Lung microvascular endothelial cell (primary cell): ENCODE measurements at places on chromosomes 5 and 9.
A peak's percentile ranks its signal among the peaks of the same experiment; 100 is the strongest.

GRCh38 chr5:74164725-74165235 is 475.7 kb downstream of the ENC1 start:
- no peak for DNase-seq

DNA sequence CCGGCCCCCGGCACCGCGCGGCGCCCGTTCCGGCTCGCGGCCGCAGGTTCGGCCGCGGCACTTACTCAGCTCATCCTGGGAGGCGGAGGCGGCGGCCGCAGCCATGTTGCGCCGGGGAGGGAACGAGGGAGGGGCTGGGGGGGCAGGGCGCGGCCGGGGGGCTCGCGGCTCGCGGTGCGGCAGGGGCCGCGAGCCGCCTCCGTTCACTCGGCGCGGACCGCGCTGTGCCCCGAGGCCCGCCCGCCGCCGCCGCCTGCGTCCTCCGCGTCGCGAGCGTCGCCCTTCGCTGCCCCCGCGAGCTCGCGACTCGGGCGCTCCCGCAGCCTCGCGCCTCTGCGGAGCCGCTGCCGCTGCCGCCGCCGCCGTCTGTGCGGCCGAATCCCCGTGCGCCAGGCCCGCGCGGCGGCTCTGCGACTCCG is 735 bp downstream of the ECPAS start:
- no peak for DNase-seq

- DNase-seq: peak; percentile 8
Measured at GRCh38 chr9:69798744-69799143, 21.9 kb upstream of the CFAP95 start.

- no peak for DNase-seq
Measured at GRCh38 chr5:173020154-173020581, 36.0 kb upstream of the CREBRF start.

DNA sequence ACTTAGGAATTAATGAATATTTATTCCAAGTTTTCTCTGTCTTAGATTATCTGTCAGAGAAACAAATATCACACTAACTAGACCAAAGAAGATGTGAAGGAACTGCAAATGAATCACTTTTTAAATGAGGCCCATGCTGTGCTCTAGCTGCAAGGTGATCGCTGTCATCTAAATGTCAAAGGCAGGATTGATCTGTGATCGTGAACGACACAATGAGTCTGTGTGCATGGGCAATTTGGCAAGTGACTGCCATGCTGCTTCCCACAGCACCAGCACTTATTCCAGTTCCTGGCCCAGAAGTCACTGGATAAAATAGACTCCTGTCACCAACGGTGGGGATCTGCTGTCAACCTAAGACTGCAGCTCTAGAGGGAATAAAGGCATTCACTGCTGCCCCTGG is 141.2 kb downstream of the TRIM36 start:
- no peak for DNase-seq

- no peak for DNase-seq
Measured at GRCh38 chr5:133496631-133497030, 115.7 kb downstream of the FSTL4 start.

- peak; percentile 29 for DNase-seq
Measured at GRCh38 chr5:66596636-66597182, 516 bp downstream of the MAST4 start.

DNA sequence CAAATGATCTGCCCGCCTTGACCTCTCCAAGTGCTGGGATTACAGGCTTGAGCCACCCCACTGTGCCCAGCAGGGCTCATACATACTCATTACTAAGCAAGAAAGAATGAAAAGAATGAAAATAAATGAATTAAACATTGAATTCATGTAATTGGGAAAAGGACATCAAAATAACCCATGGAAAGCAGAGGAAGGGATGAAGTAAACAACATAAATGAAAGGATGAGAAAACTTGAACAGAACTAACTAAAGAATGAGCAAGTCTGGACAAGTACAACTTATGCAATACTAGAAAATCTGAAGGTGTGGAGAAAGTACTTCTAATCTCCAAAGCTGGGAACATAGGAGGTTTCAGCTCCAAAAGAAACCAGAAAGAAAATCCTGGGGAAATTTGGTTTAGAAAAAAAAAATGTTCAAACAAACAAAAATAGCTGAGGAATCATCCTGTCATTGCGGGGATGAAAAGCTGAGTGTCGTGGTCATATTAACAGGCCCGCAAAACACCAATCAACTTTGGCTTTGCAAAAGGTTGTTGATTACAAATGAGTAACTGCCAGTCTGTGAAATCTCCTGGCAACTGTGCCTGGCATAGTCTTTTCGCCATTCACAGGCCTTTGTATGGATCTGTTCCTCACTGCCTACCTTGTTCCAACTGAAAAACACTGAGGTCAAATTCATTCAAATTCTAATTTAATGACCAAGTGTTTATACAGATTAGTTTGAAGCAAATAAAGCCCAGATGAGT is 2.3 kb upstream of the AK3 start:
- DNase-seq: no peak

DNA sequence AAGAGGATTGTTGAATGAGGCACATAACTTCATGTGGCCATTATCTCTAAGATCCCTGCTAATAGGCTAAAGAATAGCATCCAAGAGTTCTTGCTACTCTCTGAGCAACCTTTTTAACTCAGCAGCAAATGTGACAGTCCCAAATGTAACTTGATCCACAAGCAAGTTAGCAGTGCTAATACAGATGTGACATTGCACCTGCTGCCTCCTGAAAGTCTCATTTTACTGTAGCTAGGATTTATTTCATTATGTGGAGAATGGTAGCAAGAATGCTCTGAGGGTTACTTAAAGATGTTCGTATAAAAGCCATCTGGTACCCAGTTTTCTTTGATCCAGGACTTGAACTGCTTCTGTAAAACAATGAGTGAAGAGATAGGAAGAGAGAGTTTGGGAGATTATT is 45.8 kb downstream of the CDH10 start:
- no peak for DNase-seq

- no peak for DNase-seq
Measured at GRCh38 chr9:124268248-124268647, 10.5 kb downstream of the NEK6 start.

- DNase-seq: no peak
Measured at GRCh38 chr5:151622367-151623088, 31.4 kb upstream of the FAT2 start.

DNA sequence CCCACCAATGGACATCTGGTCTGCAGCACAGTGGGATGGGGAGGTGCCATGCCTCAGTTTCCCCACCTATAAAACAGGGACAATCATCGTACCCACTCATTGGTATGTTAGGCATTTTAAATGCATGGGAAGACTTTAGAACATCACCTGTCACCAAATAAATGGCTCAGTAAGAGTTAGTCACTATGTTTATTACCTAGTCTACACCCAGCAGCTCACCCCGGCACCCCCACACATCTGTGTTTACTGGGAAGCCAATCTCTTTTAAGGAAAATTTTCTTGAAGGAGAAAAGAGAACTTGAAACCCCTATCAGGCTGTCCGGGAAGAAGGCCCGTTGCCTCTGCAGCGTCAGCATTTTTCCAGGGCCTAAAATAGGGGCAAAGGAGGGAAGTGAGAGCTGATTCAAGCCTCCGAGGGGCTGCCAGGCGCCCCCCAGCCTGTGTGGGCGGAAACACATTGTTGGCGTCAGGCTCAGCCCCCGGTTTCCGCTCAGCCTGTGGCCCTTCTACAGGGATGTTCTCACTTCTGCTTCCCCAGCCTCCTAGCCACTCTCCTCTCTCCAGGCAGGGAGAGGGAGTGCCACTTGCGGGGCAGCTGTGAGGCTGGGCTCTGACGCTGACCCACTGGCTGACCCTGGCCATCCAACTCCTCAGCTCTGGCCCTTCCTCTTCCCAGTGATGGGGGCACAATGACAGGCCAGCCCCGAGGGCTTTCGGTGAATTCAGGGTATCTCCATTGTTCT is 4.6 kb downstream of the CSF1R start:
- DNase-seq: peak; percentile 48

DNA sequence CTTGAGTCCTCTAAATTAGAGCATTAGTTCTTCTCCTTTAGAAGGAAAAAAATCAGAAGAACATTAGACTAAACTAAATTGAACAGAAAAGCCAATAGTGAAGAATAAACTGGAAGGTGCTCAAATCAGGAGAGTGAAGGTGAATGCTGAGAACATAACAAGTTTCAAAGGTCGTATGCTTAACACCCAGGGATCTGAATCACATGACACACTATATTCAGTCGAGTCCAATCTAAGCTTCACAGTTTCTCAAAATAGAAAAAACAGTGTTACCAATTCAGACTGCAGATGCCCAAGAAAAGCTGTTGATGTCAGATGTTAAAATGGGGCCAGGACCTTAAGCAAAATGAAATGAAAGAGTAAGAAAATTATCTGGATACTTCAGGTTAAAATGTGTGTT is 614.5 kb downstream of the EFNA5 start:
- no peak for DNase-seq

- DNase-seq: no peak
Measured at GRCh38 chr5:74655206-74655605, 14.7 kb upstream of the ENC1 start.

DNA sequence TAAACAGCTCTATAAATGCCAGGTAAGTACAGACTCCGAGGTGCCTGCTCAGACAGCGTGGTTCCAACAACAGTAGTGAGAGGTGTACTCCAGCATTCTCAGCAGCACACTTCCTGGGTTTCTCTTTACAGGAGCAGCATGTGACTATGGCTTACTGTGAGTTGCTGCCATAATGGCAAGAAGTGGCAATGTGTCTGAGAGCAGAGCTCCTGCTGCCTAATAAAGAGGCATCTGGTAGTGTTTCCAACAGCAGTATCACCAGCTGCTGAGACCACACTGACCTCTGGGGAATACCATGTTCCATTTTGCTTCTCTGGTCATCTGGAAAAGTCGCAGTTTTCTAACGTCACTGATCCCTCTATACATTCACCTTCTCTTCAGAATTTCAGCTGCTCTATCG is 398.2 kb downstream of the SLCO4C1 start:
- DNase-seq: no peak

DNA sequence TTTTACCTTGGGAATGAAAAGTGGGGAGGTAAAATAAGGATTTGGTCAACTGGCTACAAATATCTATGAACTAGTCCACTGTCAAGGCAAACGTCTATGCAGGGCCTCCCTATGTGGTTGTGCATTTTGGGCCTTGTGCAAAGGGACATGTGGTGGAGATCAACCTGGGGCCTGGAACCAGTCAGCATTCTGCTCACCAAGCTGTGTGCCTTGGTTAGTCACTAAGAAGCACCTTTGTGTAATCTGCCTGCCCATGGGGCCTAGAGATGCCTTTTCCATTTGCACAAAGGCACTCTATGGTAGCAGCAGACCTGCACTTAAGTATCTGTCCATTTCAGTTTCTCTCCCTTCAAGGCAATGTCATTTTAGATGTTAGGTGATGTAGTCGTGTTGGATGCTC is 184.0 kb downstream of the GNAQ start:
- peak; percentile 17 for DNase-seq

GRCh38 chr9:91836515-91836914 is 113.5 kb downstream of the ROR2 start:
- DNase-seq: no peak

- no peak for DNase-seq
Measured at GRCh38 chr9:125620216-125620615, 86.8 kb downstream of the MAPKAP1 start.

- peak; percentile 57 for DNase-seq
Measured at GRCh38 chr5:1343931-1344901, 683 bp downstream of the CLPTM1L start.

- no peak for DNase-seq
Measured at GRCh38 chr9:92752812-92753404, 11.7 kb downstream of the BICD2 start.

DNA sequence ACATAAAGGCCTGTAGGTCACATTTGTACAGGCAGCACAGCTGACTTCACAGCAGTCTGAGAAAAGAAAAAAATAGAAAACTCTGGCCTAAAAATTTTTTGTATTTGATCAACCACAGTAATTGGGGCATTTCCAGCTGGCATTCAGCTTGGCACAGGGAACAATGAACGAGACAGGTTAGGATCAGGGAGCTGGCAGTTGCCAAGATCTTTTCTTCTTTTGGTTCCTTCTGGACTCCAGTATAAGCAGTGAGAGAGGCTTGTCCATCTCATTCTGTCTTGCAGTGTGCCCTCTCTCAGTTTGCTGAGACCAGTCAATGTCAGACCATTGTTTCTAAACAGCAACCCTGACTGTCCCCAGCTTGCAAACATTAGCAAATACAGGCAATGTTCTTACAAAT is 601.1 kb downstream of the TLR4 start:
- DNase-seq: no peak

DNA sequence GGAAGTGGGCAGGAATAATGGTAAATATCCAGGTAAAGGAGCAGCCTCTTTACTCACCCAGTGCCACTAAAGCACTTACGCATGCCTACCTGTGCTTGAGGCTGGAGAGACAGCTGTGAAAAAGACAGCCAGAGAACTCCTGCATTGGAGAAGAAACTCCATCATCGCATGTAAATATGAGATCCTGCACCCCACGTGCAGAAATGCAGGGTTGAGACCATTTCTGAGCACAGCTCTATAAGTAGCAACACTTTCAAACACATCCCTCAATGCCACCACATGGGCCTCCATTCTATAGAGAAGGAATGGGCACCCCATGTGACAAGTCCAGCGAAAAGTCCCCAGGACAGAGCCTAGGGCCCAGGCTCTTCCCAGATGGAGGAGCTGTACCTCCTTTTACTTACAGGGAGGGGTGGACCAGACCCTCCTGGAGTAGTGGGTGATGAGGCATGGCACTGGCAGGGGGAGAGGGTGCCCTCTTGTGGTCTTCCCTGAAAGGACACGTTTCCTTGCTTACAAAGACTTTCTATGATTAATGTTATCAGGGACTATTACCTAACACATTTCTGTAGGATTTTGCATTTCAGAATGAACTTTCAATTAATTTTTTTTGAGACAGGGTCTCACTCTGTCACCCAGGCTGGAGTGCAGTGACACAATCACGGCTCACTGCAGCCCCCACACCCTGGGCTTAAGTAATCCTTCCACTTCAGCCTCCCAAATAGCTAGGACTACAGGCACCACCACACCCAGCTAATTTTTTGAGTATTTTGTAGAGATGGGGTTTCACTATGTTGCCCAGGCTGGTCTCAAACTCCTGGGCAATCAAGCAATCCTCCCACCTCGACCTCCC is 55.3 kb upstream of the IL17B start:
- DNase-seq: peak; percentile 63

- DNase-seq: no peak
Measured at GRCh38 chr5:87551911-87552310, 139.2 kb upstream of the CCNH start.

GRCh38 chr5:133386662-133387061 is 225.7 kb downstream of the FSTL4 start:
- no peak for DNase-seq

- DNase-seq: no peak
Measured at GRCh38 chr5:72434781-72435437, 72.3 kb downstream of the ZNF366 start.

DNA sequence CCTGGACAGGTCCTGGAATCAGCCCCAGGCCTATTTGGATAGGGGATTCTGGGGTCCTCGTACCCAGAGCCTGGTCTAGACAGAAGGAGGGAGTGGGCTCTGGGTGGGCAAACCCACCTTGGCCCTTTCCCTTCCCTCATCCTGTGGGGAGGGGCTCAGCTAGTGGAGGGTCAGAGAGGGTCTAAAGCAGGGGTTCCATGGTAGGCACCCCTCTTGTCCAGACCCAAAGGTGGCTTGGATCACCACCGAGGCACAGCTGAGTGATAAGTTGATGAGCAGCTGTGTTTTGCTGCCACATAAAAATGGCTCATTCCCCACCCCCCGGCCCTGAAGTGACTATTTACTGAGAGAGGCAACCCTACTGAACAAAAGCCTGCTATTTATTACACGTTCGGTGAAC is 53.8 kb upstream of the KCNMB1 start:
- no peak for DNase-seq
